ENCODE measurements at places on chromosomes 4 and X.

- DNase-seq = no peak
These were observed 29.1 kb downstream of the MCUB start for GRCh38 chr4:109589119-109589518.

DNA sequence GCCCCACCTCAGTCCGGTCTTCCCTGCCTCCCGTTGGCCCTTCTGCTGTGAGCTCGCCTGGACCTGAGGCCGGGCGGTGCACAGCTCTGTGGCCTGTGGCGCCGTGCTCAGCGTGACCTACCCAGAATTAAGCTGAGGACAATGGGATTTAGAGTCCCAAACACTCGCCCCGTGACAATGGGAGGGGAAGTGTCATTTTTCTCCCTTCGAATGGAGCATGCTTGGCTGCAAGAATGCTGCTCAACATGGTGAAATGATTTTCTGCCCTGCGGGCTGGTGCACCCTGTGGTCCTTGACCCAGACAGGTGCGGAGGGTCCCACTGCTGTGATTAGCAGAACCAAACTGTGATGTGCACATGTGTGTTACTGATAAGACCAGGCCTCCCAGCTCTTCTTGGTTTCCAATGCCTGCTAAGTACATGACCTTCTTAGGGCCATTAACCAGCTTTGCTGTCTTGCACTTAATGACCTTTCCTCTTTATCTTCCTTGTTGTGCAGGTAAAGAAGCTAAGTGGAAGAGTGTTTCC is 772 bp downstream of the EOLA1 start:
- no peak for DNase-seq

GRCh38 chr4:61195101-61195500 is 5.0 kb upstream of the ADGRL3 start:
- no peak for DNase-seq

DNA sequence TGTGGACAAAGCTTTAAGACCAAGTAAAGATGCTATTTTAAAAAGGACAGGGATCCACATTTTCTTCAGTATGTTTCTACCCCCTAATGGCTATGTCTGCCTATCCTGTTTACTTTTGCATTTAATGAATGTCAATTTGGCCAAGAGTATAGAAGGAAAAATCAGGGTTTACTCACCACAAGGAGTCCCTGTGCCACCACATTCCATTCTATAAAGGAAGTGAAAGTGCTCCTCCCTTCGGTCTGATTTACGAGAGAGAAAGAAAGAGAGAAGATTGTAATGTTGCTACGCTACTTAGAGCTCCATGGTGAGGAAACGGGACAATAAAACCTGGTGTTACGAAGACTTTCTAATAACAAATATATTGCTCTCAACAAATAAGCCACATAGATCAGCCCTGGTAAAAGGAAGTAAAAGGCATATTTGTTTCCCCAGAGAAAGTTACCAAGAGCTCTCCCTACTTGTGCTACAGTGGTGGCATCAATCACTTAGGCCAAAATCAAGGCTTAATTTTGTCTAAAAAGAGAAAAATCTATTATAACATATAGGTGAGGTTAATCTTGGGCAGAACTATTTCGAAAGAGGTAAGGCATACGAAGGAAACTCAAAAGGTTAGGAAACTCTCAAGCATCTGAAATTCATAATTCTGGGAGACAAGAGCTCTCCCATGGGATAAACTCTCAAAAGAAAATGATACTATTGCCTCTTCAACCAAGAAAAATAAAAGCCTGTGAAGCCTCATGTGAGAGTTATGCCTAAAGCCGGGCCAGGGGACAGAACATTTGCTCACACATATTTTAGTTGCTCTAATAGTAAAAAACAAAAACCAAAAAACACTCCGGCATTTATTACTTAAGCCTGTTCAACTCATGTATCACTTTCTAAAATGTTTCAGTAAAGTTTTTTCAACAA is 29.5 kb downstream of the TAPT1 start:
- DNase-seq = peak; percentile 14

Data from NCI-H345 (cell line).